ENCODE measurements at places on chromosomes 1 and 21.

- no peak for DNase-seq
Measured at GRCh38 chr1:108327534-108328466, 83.9 kb upstream of the NBPF4 start.

DNA sequence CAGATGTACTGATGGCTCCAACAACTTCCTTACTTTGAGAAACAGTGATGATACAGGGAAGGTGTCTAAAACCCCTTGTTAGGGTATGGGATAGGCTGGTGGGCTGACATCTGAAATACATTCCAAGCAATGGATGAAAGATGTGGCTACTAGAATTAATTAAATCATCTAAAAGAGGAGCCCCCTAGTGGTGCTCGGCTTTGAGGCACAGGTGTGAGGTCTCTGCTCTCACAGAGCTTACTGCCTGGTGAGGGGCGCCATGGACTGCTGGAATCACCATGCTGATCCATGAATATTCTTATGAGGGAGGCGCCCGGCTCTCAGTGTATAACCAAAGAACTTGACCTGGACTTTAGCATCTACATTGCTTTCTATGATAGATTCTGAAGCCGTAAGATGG, 48.5 kb downstream of the GNG4 start:
- peak; percentile 61 for DNase-seq

GRCh38 chr1:231940701-231941100, 314.1 kb downstream of the DISC1 start:
- DNase-seq, result no peak

DNA sequence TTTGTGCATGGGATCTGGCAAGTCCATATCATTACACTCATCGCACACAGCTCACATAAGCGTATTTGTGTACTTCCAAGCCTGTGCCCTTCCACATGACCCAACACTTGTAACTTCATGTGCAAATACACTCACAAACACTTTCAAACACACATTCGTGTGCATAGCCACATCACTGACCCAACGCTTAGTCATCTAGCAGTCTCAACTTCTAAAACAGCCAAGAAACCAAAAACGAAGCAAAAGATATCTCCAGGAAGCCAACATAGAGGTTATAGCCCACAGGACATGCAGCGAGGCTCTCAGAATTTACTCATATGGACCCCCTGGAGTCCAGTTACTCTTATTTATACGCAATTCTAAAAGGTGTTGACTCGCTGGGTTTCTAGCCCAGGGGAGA, 10.9 kb upstream of the GOLT1A start:
- DNase-seq, result no peak

- peak; percentile 22 for DNase-seq
Measured at GRCh38 chr1:154729031-154729442, 121.1 kb upstream of the ADAR start.
